ENCODE measurements at places on chromosomes 1 and 21.

DNA sequence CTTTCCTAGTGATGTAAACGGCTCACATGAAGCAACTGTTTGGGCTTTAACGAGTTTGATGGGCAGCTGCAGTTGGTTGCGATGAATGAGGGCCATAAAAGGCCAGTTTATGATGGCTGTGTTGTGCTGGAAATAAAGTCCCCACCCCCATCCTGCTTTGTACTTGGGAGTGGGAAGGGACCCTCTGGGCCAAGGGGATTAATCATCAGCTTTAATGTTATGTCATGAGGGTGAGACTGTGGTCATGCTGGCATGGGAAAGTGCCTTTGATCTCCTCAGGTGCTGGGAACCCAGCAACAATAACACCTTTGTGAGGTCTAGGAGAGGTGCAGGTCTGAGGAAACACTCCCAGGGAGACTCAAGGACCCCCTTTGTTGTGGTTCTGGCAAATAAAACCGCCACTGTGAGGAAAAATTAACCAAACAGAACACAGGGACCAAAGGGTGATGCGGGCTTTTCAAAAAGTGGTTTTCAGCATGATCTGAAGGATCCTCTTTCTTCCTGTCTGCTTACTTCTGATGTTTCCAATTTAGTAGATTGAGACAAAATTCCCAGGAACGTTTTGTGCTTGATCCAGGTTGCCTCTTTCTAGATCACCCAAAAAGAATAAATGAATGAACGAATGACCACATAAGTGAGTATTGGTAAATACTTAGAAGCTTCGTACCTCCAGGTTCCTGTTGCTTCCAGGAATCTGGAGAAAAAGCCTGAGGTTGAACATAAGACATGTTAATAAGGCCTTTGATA lies 257.8 kb upstream of the HOOK1 start:
- no peak for DNase-seq

- no peak for DNase-seq
Observed at GRCh38 chr1:22959545-22960360, 12.9 kb downstream of the LACTBL1 start.

DNA sequence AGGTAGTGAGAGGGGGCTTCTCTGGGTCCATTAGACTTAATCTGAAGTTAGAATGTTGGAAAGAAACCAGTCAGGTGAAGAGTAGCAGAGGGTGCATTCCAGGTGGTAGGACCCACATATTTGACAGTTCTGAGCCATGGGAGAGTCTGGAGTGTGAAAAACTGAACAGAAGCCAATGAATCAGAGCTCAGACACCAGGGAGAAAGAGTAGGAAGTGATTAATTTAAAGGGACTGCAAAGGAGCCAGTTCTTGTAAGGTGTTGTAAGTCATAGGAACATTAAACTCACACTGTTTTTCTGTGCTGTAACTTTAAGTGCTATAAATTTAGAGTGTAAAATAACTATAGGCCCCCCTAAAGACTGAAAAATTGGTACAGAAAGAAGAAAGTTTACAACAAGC lies 5.9 kb upstream of the DHX9 start:
- no peak for DNase-seq

DNA sequence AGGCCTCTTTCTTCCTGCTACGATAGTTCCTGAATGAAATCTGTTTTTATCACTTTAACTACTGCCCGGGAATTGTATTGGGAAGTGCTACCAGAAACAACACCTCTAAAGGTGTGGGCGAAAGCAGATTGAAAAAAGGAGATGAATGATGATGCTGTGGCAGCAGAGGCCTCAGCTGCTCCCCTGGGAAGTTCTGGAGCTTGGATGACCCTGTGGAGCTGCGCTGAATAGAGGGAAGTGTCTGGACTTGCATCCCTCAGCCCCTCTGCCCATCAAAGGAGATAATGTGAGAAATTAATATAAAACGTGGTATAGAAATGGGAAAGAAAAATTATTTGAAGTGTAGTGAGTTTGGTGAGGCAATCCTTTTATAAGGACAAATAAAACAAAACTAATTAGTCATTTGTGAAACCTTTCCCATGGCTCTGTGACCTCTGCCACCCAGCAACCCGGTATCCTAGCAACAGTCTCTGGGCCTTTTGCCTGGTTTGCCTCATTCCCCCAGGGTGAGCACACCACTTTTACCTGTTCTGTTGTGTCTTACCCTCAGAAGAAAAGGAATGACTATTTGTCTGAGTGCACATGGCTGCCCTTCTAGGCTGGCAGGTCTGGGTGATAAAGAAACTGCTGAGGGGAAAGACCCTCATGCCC lies 21.3 kb downstream of the OVAAL start:
- no peak for DNase-seq

DNA sequence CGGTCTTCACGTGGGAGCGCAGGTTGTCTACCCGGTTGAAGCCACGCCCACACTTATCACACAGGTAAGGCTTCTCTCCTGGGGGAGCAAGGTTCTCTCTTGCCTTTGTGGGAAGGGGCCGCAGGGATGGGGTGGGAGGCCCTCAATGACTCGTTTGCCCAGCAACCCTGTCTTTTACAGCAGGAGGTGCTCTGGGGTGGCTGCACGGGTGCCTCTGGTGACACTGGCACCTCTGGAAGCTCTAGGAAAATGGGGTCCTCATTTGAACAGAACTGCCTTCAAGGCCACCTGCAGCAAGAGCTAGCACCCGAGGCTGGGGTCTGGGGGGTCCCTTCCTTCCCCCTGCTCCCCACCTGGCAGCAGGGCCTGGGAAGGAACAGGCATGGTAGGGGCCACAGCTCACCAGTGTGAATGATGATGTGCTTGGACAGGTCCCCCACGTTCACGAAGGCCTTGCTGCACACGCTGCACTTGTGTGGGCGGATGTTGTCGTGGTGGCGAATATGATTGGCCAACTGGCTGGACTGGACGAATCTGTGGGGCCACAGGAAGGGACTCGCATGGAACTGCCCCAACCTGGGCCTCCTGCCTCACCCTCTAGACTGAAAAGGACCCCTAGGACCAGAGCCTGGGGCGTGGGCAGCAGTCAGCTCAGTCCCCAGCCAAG lies 33.1 kb downstream of the ZBTB17 start:
- no peak for DNase-seq

- DNase-seq = no peak
Observed at GRCh38 chr1:33637846-33638440, 165.5 kb downstream of the ZSCAN20 start.

GRCh38 chr1:168811176-168811575 lies 82.2 kb upstream of the DPT start:
- no peak for DNase-seq

DNA sequence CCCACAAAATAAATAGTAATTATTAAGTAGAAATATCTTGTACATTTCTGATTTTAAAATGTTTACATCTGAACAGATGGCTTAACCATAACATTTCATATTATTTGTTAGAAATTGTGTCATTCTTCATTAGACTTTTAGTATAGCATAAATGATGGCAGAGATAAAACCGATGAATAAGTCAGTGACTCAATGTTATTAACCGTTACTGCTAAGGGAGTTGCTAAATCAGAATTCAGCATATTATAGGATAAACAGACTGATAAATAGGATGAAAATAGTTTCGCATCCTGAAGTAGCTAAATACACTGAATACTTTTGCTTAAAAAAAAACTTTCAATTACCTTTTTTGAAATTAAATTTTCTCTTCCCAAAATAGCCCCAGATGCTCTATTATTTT lies 610.6 kb upstream of the ZP4 start:
- no peak for DNase-seq
